ENCODE measurements at places on chromosomes 7 and 10. TPM values are rescaled to one million over a fixed set of nuclear protein-coding genes. Genes with fewer than 3 reads are reported as not detected.

- DNase-seq: no peak
Measured at GRCh38 chr10:110395350-110396283, 90.9 kb upstream of the SMNDC1 start.

- peak; percentile 13 for DNase-seq
Measured at GRCh38 chr7:88835147-88835728, 39.7 kb upstream of the TEX47 start.

Gene RTKN2
- 1.8 TPM for total RNA-seq

DNA sequence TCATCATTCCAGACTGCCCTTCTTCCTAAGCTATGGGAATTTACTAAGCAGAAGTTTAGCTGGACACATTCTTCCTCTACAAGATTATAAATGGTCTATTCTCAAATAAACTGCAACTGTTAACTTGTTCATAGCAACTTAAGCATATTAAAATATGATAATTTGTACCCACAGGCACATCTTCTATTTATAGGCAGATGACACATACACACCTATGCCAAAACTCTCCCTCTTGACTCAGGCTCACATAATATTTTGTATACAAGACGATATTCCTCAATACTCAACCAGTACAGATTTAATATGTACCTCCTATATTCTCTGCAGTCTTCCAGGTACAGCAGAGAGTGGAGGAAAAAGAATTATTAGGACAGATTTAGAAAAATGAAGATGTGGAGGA is 232.7 kb upstream of the KIAA1217 start:
- DNase-seq: no peak

GRCh38 chr10:99234791-99235657 is 628 bp downstream of the HPSE2 start:
- DNase-seq: no peak

DNA sequence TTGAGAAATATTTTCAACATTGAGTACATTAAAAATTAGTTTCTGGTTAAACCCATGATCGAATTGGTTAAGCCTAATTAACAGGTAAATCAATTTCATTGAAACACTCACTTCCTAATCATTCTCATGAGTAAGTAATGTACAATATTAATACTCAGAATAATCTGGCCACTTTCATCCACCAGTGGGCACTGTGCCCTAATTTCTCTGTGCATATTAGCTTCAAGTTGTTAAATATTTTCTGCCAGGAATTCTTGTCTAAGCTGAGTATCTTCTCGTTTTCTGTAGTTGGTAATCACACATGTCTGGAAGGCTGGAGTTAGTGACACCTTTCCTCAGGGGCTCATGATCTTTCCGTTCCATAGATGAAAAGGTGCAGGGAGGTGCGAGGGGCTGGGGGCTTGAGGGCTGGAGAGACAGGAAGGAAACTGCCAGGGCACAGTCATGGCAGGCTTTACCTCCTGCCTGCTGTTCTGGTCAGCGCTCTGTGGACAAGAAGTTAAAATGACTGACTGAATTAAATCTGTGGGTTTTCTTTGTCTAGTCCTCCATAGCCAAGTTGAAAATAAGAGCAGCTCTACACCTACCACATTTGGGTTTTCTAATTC is 71.9 kb downstream of the WIPF3 start:
- peak; percentile 23 for DNase-seq

Gene GPR37
- 1.4 TPM for total RNA-seq

GRCh38 chr10:6342096-6342685 is 139.5 kb downstream of the PFKFB3 start:
- DNase-seq: no peak

DNA sequence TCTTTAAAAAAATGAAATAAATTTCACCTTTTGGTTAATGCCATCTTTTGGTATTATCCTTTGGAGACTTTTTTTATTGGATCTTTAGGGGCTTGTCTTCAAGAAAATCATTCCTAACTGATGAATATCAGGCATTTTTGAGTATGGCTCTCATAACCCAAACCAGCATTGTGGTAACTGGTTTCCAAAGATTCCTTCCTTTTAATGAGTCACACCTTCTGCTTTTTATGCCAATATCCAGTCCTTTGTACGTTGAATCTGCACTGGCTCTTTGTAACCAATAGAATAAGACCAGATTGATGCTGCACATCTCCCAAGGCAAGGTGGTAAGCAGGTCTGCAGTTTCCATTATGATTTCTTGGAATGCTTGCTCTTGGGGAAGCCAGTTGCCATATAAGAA is 89.1 kb downstream of the GPR158 start:
- peak; percentile 5 for DNase-seq

Gene HABP2
- not detected for total RNA-seq

Gene PRKAR2B
- total RNA-seq: not detected

Gene BCL7B
- total RNA-seq: 45.4 TPM

DNA sequence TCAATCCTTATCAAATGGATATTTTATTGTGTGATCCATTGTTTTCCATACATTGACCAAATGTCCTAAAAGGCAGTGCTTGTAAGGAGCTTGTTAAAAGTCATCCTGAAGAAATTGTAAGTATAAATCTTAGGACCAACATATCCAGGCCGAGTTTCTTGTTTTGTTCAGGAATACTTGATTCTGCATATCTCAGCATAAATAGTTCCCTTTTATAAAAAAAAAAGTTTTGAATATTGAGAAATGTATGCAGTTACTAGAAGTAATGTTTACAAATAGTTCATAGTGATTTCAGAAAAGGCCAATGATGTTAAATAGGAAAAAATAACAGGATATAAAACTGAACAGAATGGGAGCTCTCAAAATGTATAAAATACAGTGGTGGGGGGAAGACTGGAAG is 6.6 kb downstream of the GRID1 start:
- DNase-seq: no peak

Gene STK17A
- 55.2 TPM for total RNA-seq

Gene HOXA6
- total RNA-seq: 3.4 TPM

Gene CRTAC1
- not detected for total RNA-seq

Gene HOXA10
- total RNA-seq: 4.8 TPM

DNA sequence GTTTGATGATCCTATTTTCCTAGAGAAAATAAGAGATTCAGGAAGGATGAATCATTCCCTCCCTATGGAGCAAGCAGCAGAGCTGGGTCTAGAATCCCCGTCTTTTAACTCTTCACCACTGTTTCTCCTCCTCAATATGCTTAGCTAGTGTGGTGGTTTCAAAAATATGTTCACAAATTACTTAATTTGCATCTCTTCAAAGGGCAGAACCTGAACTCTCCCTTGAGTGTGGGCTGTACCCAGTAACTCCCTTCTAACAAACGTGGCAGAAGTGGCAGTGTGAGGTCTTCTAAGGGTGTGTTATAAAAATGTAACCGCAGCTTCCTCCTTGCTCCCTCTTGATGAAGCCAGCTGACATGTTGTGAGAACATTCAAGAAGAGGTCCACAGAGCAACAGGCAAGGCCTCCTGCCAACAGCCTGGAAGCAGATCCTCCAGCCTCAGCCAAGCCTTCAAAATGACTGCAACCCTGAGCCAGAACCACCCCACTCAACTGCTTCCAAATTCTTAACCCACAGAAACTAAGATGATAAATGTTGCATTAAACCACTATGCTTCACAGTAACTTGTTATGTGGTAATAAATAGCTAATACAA is 36.6 kb downstream of the SRPK2 start:
- DNase-seq: peak; percentile 73

DNA sequence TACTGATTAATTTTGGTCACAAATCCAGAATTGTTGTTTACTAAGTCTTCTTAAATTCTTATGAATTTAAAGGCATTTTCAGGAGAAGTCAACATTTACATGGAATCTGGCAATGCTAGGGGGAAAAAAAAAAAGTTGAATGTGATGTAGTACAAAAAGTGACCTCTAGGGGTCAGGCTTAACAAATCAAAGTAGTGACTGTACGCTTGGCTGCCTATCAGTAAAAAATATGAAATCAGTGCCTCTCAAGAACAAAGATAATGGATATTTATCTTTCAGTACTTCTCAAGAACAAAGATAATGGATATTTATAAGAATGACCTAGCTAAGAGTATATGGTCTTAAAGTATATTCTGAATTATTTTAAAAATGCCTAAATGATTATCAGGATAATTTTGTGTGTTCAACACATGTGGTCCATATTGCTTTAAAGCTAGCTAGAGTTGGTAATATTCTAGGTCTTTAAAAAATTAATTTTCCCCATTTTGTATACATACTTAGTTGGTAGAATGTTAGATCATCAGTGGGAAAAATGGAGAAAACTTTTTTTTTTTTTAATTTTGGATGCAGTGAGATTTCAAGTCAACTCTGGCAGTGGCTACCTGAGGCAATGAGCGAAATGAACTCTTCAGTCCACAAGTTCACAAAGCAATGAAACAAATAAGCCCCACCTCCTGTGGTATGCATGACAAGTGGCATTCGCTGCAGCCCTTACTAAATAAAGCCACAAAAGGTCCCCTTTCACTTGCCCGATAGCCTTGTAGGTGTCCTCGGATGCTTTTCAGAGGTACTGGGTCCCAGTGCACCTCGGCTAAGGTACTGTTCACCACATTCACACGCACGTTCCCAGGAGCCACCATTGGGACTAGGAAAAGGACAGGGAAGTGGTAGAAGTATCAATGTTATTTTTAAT is 51.2 kb upstream of the LAMB4 start:
- DNase-seq: peak; percentile 38

- peak; percentile 29 for DNase-seq
Measured at GRCh38 chr7:78620920-78621319, 822.3 kb downstream of the PHTF2 start.

Gene GJD4
- not detected for total RNA-seq

Gene MRC1
- total RNA-seq: not detected

Gene SGMS1
- 27.3 TPM for total RNA-seq

Gene LRRN3
- total RNA-seq: not detected

- no peak for DNase-seq
Measured at GRCh38 chr10:103044942-103045489, 126.9 kb downstream of the CNNM2 start.

Gene TUBAL3
- 1.1 TPM for total RNA-seq

DNA sequence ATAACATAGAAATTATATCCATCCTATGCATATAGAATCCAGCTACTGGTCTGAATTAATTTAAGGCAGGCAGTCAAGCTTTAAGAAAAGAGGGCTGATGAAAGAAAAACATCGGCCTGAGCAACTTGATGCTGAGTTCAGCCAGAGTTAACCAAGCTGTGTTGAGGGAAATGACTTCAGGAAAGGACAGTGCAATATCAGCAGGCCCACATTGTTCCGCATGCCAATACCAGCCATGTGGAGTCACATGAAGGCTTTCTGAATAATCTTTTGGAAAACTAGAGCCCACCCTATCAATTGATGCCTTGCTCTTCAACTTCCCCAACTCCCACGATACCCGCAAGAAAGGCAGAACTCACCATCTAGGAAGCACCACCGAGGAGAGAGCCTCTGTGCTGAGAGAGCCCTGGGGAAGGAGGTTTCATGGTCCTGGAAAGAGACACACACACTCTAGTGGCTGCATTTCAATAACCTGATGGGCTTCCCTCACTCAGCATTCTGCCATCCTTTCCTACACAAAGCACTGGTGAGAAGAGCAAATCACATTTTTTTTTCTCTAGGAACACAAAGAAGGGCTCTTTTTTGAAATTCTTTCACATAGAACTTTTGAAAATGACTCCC is 125.8 kb upstream of the PTN start:
- DNase-seq: no peak

Gene FAM171A1
- total RNA-seq: 11.1 TPM

DNA sequence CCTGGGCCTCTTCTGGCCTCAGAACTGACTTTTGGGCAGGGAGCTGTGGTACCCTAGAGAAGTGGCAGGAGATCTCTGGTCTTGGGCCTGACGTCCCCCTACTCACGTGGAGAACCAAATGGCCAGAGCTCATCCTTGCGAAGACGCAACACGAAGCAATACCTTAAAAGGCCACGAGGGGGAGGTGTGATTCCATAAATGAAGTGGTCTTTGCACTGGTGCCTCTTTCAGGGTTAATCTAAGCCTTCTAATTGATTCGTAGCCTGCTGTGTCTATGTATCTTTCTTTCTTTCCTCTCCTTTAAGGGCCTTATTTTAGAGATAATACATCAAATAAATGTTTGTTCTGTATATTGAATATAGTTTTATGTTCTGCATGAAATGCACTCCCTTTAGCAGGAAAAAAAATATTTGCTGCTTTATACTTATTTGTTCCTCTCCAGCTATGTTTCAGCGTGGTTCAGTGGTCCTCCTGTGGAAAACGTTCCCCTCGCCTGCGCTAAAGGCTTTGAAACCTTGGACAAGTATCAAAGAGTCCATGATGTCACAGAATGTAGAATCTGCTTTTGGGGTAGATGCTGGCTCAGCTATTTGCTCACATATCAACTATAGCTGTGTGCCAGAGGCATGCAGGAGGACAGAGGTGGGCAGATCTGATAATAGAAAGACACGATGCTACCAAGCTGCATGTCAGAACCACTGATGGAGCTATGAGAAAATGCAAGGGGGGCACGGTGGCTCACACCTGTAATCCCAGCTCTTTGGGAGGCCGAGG is 41.0 kb downstream of the STRA8 start:
- DNase-seq: peak; percentile 47

DNA sequence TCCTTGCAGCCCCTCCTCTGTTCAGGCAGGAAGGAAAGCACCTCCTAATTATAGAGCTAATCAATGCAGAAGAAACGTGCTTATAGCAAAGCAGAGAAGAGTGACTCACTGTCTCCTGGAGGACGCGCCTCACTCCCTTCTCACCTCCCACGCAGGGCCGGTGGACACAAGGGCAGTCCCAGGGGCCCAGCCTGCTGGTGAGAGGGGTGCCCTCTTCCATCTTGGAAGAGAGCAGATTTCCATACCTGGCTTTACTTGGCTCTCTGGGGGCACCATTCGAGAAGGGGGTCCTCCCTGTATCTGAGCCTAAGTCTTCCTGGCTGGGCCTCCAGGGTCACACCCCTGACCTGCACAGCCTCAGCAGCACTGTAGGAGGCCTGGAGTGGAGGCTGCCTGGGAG is 55.8 kb downstream of the RASGEF1A start:
- no peak for DNase-seq

DNA sequence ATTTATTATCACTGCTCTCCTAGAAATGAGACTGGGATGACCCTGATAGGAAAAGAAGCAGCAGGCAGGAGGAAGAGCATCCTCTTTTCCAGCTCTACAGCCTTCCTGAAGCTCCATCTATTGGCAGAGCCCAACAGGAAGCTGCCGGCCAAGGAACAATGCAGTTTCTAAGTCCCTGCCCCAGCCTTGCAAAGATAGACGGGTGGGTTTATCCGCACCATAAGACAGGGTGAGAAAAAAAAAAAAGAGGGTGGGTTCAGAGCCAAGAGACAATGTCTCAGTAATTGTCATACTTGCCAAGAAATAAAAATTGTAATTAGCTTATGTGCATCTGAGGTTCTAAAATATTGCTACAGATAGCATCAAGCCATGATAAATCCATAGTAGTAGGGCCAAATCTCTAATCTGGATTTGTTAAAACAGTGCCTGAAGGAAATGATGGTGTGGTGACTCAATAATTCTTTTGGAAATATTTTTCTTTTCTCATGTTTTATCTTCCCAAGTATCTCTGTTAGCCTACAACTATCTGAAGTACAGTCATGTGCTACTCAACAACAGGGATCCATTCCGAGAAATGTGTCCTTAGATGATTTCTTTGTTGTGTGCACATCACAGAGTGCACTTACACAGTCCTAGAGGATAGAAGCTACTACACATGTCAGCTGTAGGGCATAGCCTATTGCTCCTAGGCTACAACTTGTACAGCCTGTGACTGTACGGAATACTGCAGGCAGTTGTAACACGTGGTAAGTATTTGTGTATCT is 242.9 kb upstream of the CXCL12 start:
- no peak for DNase-seq

GRCh38 chr10:130472236-130472635 is 336.0 kb downstream of the GLRX3 start:
- no peak for DNase-seq

All from foreskin keratinocyte (primary cell).